Stimulated activated CD4-positive, alpha-beta T cell treated with anti-CD3 and anti-CD28 coated beads, TNF-alpha, amount 100 ng/mL, for 48 hours (primary cell): ENCODE measurements at places on chromosomes 2 and 18.

DNA sequence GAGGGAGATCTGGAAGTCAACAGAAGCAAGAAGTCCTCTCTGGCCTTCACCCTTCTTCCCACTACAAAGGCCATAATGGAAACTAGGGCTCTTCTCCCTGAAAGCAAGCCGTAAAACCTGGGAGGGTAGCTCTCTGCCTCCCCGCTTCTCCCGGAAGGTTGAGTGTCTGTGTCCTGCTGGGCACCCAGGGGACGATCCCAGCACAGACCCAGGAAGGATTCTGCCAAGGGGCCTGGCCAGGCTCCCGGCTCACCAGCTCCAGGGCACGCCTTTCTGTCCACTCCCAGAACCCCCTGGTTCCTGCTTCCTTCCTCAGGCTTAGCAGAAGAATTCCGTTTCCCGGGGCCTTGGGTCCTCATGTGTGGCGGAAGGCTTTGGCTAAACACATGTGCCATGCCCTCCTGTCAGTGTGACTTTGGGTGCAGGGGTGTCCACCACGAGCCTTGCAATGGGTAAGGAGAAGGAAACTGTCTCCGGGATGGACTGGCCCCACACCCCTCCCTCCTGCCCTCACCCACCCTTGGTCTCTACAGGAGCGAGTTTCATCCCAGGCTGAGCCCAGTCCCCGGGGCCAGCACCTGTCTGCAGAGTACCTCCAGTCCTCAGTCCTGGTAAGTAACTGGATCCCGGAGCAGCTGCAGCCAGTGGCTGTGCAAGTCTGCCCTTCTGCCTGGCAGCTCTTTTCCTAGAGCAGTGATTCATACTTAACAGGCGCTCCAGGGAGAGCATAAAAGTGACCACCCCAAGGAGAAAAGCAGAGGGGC lies 135.8 kb downstream of the TPO start:
- no peak for DNase-seq

DNA sequence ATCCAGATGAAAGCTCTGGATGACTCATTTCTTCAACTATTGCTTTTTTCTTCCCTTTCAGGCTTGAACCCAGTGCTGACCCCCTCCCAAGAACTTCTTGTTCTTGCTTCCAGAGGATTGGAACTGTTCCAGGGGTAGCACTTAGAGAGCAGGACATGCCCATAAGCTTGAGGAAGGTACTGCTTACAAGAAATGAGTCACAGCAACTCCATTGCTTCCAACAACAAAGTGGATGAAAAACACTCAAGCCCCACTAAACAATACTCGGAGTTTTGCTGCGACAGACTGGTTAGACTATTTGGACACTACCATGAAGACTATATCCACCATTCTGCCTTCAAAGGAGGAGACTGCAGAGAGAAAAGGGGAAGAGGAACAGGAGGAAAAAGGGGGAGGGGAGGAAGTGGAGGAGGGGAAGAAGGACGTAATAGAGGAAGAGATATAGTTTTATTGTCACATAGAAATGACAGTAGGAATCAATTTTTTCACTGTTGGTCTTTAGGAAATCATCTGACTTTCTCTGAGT lies 1.6 kb upstream of the EPC2 start:
- DNase-seq: no peak

- DNase-seq: no peak
Observed at GRCh38 chr18:37494406-37494805, 71.2 kb downstream of the CELF4 start.

DNA sequence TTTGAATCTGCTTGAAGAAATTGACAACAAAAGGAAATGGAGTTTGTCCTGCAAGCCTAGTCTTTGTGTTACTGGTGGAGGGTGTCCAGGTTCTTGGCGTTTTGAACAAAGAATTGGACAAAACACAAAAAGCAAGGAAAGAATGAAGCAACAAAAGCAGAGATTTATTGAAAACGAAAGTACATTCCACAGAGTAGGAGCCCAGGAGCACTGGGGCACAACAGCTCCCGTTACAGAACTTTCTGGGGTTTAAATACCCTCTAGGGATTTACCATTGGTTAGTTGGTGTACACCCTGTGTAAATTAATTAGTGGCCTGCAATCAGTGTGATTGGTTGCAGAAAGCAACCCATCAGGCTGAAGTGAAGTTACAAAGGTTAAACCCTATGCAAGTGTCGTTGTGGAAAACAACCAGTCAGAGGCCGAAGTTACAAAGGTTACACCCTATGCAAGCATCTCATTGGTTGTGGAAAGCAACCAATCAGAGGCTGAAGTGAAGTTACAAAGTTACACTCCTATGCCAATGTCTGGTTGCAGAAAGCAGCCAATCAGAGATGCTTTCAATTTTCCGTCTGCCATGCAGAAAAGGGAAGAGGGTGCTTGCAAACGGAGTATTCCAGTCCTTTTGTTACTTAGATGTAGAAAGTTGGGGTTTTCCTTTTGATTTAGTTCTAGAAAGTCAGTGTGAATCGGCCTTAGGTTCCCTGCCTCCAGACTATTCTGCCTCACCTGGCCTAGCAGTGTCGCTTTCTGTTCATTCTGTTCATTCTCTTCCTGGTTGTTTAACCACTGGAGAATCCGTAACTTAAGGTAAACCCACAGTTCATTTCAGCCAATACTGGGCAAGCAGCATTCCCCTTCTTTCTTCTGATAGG lies 47.6 kb upstream of the PTH2R start:
- no peak for DNase-seq

GRCh38 chr18:31553800-31554199 lies 37.9 kb upstream of the TTR start:
- DNase-seq: no peak

DNA sequence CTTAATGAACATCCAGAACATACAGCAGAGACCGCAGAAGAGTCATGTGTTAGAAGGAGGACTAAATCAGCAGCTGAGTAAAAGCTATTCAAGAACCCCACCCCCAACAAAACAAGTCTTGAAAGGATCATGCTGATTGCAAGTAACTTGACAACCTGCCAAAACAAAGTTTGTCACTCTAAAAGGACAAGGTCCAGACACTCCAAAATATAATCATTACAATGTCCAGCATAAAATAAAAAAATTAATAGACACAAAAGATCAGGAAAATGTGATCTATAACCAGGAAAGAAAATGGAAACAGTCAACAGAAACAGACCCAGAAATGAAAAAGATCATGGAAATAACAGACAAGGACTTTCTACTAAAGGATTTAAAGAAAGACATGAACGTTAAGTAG lies 28.5 kb downstream of the CCDC88A start:
- DNase-seq: no peak

DNA sequence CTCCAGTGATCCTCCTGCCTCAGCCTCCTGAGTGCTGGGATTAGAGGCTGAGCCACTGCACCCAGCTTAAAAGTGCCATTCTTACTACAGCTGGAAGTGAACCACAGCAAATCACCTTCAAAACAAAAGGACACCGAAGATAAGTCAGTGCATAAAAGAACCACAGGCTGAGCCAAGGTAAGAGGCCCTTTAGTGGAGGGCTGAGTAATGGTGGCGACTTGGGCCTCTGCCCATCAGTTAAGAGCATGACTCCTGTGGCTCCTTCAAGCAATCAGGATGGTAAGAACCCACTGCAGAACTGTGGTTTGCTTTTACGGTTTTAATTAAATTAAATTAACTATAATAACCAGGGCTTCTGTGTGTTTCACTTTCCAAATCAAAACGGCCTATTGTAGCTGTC lies 75.1 kb downstream of the CTAGE1 start:
- no peak for DNase-seq

DNA sequence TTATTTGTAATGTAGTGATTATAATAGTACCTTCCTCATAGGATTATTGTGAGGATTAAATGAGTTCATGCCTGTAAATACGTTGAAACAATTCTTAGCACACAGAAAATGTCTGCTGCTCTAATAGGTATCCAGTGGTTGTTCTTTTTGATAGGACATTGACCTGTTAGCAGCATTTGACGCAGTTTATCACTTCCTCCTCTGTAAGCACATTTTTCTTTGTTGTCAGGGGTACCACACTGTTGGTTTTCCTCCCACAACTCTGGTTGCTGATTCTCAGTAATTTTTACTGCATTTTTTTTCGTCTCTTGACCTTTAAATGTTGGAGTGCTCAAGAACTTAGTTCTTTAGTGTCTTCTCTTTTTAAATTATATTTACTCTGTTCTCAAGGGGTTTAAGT lies 15.4 kb downstream of the PPM1B start:
- DNase-seq: no peak
